ENCODE measurements at places on chromosomes 11 and 22.

DNA sequence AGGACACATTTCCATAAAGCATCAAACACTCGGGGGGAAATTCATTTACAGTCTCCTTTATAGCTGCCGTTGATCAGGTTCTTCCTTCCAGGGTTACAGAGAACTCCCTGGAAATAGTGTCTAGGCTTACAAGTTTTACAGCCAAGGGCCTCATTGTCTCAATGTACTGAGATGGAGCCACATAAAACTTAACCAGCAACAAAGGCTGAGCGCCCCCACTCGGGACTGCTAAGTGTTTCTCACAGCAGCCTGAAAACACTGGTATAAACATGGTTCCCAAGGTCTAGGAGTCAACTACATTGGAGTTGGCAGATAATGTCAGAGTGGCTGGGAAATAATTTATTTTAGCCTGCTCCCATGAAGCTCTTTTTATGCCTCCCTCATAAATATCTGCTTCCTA is 686.2 kb downstream of the OPCML start:
- no peak overlapping the region for H3K27ac ChIP-seq
- H3K4me1 ChIP-seq, result no peaks in the 10 kb centered on the region
- no peaks in the 10 kb centered on the region for H3K36me3 ChIP-seq
- H3K4me3 ChIP-seq, result no peak overlapping the region

DNA sequence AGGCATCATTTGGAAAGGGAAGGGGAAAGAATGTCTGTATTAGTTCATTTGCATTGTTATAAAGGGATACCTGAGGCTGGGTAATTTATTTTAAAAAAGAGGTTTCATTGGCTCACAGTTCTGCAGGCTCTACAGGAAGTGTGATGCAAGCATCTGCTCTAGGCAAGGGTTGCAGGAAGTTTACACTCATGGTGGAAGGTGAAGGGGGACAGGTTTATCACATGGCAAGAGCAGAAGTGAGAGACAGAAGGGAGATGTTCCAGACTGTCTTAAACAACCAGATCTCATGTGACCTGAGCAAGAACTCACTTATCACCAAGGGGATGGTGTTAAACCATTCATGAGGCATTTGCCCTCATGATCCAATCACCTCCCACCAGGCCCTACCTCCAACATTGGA is 90.6 kb downstream of the CCDC83 start:
- no peaks in the 10 kb centered on the region for H3K27me3 ChIP-seq
- no peaks in the 10 kb centered on the region for H3K36me3 ChIP-seq

DNA sequence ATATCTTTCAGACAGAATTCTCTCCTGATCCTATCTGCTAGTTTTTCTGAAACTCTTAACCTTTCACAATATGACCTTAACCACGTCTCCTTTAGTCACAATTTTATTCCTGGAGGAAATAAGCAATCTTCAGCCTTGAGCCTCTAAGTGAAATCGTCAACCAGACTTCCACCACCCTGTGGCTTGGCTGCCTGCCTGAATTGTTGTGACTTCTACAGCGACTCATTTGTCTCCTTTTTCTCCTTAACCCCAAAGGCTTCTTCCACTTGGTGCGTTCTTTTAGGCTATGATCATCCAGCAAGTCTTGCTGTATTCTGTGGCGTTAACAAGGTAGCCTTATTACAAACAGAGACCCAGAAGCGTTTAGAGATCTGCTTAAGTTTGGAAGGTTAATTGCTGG is 535.1 kb upstream of the ARHGAP42 start:
- no peak for DNase-seq
- no peaks in the 10 kb centered on the region for H3K36me3 ChIP-seq
- no peak overlapping the region for H3K4me3 ChIP-seq
- H3K27ac ChIP-seq, result no peak overlapping the region

DNA sequence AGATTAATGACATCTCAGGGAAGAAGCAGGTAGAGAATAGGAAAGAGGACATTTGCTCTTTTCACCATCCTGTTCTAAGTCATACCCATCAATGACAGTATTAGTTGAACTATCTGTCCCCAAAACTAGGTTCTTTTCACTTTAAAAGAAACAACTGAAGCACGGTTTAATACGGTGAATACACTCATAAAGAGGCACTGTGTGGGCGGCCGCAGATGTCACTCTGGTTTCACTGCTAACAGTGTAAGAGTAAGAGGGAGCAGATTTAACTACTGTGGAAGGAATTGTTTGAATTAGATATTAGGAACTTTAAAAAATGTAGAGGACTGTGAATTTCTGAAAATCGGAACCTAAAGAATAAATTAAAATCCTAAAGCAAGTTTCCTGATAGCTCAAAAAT is 49.5 kb downstream of the VSIG10L2 start:
- H3K4me1 ChIP-seq, result no peaks in the 10 kb centered on the region
- H3K36me3 ChIP-seq, result no peaks in the 10 kb centered on the region
- H3K27ac ChIP-seq, result no peak overlapping the region
- no peak for DNase-seq
- no peak overlapping the region for H3K4me3 ChIP-seq

DNA sequence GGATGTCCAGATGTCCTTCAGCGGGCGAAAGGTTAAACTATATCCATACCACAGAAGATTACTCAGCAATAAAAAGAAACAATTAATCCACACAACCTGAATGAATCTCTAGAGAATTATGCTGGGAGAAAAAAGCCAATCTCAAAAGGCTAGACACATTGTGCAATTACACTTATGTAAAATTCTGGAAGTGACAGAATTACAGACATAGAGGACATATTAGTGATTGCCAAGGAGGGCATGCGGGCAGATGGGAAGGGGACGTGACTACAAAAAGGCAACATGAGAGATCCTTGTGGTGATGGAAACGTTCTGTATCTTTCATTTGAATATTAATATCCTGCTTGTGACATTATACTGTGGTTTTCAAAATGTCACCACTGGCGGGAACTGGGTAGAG is 103.5 kb upstream of the BMAL1 start:
- H3K4me3 ChIP-seq, result no peak overlapping the region
- H3K27me3 ChIP-seq, result peaks cover 9% of the 10 kb centered on the region

GRCh38 chr22:49228431-49229037 is 599.1 kb downstream of the BRD1 start:
- no peak overlapping the region for H3K4me3 ChIP-seq
- no peak for DNase-seq
- no peaks in the 10 kb centered on the region for H3K4me1 ChIP-seq
- no peaks in the 10 kb centered on the region for H3K27me3 ChIP-seq
- no peaks in the 10 kb centered on the region for H3K36me3 ChIP-seq

GRCh38 chr11:65487467-65488272 is 11.2 kb upstream of the MALAT1 start:
- no peak for DNase-seq
- H3K36me3 ChIP-seq, result no peaks in the 10 kb centered on the region
- no peak overlapping the region for H3K27ac ChIP-seq
- H3K4me3 ChIP-seq, result no peak overlapping the region
- peaks cover 3% of the 10 kb centered on the region for H3K4me1 ChIP-seq

- no peaks in the 10 kb centered on the region for H3K4me1 ChIP-seq
- peaks cover 3% of the 10 kb centered on the region for H3K27me3 ChIP-seq
- H3K27ac ChIP-seq, result no peak overlapping the region
- no peak for DNase-seq
Observed at GRCh38 chr11:110973401-110973980, 261.3 kb upstream of the ARHGAP20 start.

DNA sequence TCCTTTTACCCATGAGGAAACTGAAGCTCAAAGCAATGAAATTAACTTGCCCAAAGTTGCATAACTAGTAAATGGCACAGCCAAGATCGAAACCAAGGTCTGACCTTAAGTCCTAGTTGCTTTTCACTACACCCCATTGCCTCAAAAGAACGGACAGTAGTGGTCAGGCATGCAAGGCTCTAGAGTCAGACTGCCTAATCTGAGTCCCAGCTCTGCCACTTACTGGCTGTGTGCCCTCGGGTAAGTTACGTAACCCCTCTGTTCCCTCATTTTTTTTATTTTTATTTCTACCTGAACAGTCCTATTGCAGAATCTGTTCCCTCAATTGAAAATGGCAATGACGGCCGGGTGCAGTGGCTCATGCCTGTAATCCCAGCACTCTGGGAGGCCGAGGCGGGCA is 9.6 kb downstream of the CYB561A3 start:
- no peak for DNase-seq
- H3K36me3 ChIP-seq, result peaks cover 65% of the 10 kb centered on the region
- no peak overlapping the region for H3K27ac ChIP-seq

DNA sequence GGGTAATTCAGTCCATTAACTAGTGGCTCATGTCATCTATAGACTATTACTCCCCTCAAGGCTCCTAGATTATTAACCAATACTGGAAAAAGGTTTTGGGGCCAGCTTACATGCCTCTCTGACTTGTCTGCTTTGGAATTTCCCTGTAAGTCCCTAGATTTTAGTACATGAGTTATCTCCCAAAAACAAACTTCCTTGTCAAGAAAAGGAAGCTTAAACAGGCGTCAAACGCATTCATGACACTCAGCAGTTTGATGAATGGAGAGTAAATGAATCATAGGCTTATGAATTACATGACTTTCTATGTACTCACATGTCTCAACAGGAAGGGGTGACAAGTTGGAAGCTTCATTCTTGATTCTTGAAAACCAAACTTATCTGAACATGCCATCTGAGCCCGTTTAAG is 70.8 kb downstream of the BLID start:
- DNase-seq, result no peak
- H3K27me3 ChIP-seq, result peaks cover 3% of the 10 kb centered on the region
- no peak overlapping the region for H3K4me3 ChIP-seq
- no peaks in the 10 kb centered on the region for H3K36me3 ChIP-seq

GRCh38 chr11:20248121-20248772 is 88.0 kb upstream of the DBX1 start:
- no peaks in the 10 kb centered on the region for H3K4me1 ChIP-seq
- H3K27ac ChIP-seq, result no peak overlapping the region
- H3K4me3 ChIP-seq, result no peak overlapping the region

GRCh38 chr11:133149698-133150097 is 382.6 kb downstream of the OPCML start:
- DNase-seq, result no peak
- H3K27me3 ChIP-seq, result peaks cover 28% of the 10 kb centered on the region
- H3K36me3 ChIP-seq, result no peaks in the 10 kb centered on the region
- H3K4me3 ChIP-seq, result no peak overlapping the region
- H3K4me1 ChIP-seq, result no peaks in the 10 kb centered on the region

DNA sequence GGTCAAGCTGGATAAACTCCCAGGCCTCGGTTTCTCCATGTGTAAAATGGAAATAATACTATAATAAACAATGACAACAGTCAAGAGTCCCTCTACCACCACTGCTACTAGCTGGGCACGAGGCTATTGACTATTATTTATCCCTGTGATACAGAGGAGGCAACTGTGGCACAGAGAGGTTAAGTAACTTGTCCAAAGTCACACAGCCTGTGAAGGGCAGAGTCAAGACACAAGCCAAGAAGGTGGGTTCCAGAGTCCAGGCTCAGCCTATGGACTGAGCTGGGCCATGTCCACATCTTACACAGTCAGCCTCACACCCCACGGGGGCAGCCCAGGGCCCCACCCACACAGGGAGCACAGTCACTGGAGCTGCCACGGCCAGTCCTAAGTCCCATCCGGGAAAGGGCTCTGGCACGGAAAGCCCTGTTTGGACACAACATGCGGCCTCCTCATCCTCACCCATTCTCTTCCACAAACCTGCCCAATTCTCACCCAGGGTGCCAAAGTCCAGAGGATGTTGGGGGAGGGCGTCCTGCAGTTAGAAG is 384.0 kb downstream of the SHANK2 start:
- no peaks in the 10 kb centered on the region for H3K36me3 ChIP-seq
- no peaks in the 10 kb centered on the region for H3K27me3 ChIP-seq
- no peak overlapping the region for H3K4me3 ChIP-seq
- H3K4me1 ChIP-seq, result no peaks in the 10 kb centered on the region

- peaks cover 4% of the 10 kb centered on the region for H3K27me3 ChIP-seq
- H3K36me3 ChIP-seq, result no peaks in the 10 kb centered on the region
- no peak for DNase-seq
- no peak overlapping the region for H3K27ac ChIP-seq
- H3K4me1 ChIP-seq, result no peaks in the 10 kb centered on the region
Observed at GRCh38 chr11:57196596-57196995, 14.8 kb downstream of the LRRC55 start.

GRCh38 chr22:32328306-32329201 is 29.1 kb upstream of the RFPL3 start:
- no peak overlapping the region for H3K4me3 ChIP-seq
- no peaks in the 10 kb centered on the region for H3K27me3 ChIP-seq
- no peaks in the 10 kb centered on the region for H3K36me3 ChIP-seq
- no peaks in the 10 kb centered on the region for H3K4me1 ChIP-seq
- H3K27ac ChIP-seq, result no peak overlapping the region

DNA sequence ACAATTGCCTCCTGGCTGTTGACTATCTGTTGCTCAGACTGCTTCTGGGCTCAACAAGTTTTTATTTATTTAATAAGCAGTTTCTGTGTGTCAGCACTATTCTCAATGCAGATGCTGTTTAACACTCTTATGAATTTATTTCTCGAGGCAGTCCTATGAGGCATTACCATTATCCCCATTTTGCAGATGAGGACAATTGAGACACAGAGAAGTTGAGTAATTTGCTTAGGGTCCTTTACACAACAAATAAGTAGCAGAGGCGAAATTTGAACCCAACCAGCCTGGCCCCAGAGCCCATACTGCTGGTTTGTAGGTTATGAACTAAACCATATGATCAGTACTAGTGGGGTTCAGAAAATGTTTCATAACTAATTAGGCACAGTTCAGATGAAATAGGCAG is 58.7 kb downstream of the APIP start:
- no peaks in the 10 kb centered on the region for H3K36me3 ChIP-seq
- no peak for DNase-seq
- H3K4me3 ChIP-seq, result no peak overlapping the region
- H3K27me3 ChIP-seq, result no peaks in the 10 kb centered on the region
- no peaks in the 10 kb centered on the region for H3K4me1 ChIP-seq

DNA sequence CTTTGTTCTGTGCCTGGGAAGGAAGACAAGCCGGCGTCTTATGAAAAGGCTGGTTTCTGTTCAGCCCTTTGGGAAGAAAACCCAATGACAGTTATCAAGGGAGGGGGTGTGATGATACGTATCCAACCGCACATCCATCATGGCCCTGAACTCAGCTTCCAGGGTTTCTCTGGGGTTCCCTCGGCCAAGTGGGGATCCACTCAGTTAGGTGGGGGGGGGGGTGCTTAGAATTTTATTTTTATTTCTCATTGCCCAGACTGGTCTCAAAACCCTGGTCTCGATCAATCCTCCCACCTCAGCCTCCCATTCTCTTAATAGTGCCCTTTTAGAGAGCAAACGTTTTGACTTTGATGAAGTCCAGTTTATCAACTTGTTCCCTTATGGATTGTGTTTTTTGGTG is 25.7 kb downstream of the KCNQ1 start:
- H3K27ac ChIP-seq, result no peak overlapping the region
- H3K36me3 ChIP-seq, result no peaks in the 10 kb centered on the region
- no peak overlapping the region for H3K4me3 ChIP-seq
